Ammon's horn (tissue), 1 donor: ENCODE measurements at places on chromosomes 6 and 20.

DNA sequence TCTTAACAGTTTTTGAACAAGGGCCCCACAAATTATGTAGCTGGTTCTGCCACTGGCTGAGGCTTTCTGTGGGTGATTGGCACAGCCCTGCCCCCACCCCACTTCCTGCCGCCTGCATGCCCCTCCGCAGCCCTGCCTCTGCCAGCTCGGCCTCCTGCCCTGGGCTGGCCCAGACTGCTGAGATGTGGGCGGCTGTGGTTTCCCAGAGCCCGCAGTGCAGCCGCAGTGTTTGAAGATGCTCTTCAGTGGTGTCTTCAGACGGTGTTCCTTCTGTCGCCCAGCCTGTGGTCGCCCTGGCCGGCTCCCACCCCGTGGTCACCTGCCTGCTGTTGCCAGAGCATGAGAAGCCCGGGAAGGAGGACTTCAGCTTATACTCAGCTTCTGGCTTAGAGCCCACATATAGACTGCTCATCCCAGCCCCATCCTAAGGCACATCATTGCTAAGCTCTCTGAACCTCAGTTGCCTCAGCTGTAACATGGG is 154.3 kb downstream of the VEGFA start:
- DNase-seq, result peak; percentile 62

- DNase-seq, result no peak
These were observed 184.2 kb downstream of the DHX35 start for GRCh38 chr20:39146394-39146793.

- no peak for DNase-seq
These were observed 39.2 kb downstream of the KIF3B start for GRCh38 chr20:32316667-32317066.

DNA sequence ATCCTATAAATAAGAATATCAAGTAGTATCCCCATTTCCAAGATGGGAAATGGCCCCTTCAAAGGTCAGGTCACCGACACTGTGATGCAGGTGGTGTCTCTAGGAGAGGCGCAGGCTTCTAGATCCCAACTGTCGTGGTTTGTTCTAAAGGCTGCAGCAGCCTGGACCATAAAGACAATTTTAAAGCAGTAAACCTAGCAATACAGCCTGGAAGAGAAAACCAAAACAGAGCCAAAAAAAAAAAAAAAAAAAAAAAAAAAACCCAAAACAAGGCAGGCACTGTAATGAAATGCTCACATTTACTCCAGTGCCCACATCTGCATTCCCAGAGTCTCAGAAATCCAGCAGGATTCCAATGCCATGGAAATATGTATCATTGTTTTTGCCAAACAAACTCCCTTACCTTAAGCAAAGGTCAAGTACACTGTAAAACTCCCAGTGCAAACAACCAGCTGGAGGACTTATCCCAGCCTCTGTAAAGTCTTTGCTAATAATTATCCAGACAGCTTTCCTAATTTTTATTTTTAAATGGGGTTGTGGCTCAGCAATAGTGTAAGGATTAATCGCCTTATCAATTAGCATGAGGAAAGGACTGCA is 98.2 kb downstream of the PSMG4 start:
- DNase-seq, result no peak

- DNase-seq, result no peak
These were observed 444.7 kb downstream of the TENT5A start for GRCh38 chr6:81307651-81308214.
